ENCODE measurements at places on chromosomes 13 and 19. TPM values are rescaled to one million over a fixed set of nuclear protein-coding genes. Genes with fewer than 3 reads are reported as not detected.

SHANK1 gene
- total RNA-seq = 0.56 TPM

ZNF667 gene
- total RNA-seq = 3.5 TPM

EFNB2 gene
- total RNA-seq = 15.5 TPM

SSBP4 gene
- 31.7 TPM for total RNA-seq

DAND5 gene
- total RNA-seq = 10.7 TPM

PEAK3 gene
- 1.5 TPM for total RNA-seq

PCSK4 gene
- 1.0 TPM for total RNA-seq

AMER2 gene
- not detected for total RNA-seq

NMRK2 gene
- total RNA-seq = 1,342 TPM

XPO4 gene
- total RNA-seq = 10.6 TPM

LAIR1 gene
- 7.8 TPM for total RNA-seq

NBEA gene
- 17.5 TPM for total RNA-seq

PLK5 gene
- not detected for total RNA-seq

TIMM29 gene
- 16.5 TPM for total RNA-seq

GDF15 gene
- total RNA-seq = 1.1 TPM

CCDC194 gene
- total RNA-seq = not detected

IGFL3 gene
- total RNA-seq = not detected

POP4 gene
- total RNA-seq = 40.8 TPM

KIR3DL2 gene
- not detected for total RNA-seq

ZNF506 gene
- 18.2 TPM for total RNA-seq

TNFSF9 gene
- total RNA-seq = 0.43 TPM

PSG3 gene
- not detected for total RNA-seq

NTF4 gene
- total RNA-seq = not detected

ZNF543 gene
- total RNA-seq = 7.8 TPM

IGFLR1 gene
- total RNA-seq = 1.8 TPM

CAPN12 gene
- 0.74 TPM for total RNA-seq

PSPN gene
- total RNA-seq = 0.98 TPM

CEACAM16 gene
- not detected for total RNA-seq

SLC15A1 gene
- total RNA-seq = not detected

LIM2 gene
- not detected for total RNA-seq

ZNF529 gene
- 10.8 TPM for total RNA-seq
